ENCODE measurements at places on chromosomes 1 and 21.
A peak's percentile ranks its signal among the peaks of the same experiment; 100 is the strongest.

GRCh38 chr1:24257373-24257772 lies 61.8 kb upstream of the GRHL3 start:
- DNase-seq = no peak
- H3K36me3 ChIP-seq = no peaks in the 10 kb centered on the region
- no peaks in the 10 kb centered on the region for H3K27me3 ChIP-seq
- no peak overlapping the region for H3K27ac ChIP-seq

- H3K27me3 ChIP-seq = peaks cover 3% of the 10 kb centered on the region
- DNase-seq = no peak
- H3K4me3 ChIP-seq = no peak overlapping the region
- H3K36me3 ChIP-seq = no peaks in the 10 kb centered on the region
- peaks cover 4% of the 10 kb centered on the region for H3K4me1 ChIP-seq
- no peak overlapping the region for H3K27ac ChIP-seq
Measured at GRCh38 chr21:16195538-16195910, 465.7 kb downstream of the USP25 start.

DNA sequence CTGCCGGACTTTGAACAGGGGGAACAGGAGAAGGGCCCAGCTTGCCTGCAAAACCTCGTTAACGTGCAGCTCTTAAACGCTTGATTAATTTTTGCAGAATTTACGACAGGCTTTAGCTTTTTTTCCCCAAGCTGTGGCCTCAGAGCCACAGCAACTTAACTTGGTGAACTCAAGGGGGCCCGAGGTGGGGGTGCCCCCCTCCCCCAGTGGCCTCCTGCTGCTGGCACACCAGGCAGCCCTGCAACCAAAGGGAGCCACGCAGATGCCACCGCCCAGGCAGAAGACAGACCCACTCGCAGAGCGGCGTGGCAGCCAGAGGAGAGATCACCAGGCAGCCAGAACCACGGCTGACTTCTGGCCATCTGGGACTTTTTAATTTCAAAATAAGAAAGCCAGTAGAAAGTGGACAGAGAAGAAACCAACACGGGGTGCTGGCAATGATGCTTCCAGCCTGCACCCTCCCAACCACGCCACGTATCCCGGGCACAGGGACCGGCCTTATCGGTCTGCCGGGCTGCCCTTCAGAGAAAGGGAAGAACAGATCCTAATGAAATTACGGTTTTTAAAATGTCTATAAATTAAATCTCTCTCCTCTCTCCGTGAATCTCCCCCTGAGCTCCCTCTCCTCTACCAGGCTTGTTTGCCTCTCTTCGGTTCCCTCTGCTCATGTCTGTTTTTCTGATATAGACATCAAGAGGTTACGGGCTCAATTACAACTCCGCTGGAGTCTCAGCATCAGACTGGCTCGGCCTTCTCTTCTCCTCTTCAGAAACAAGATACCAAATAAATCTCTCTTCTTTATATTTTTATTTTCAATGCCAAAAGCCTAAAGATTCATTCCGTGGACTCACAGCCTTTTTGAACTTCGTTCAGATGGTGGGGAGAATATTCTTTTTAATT lies 6.4 kb downstream of the CASZ1 start:
- DNase-seq = no peak
- H3K4me1 ChIP-seq = peaks cover 7% of the 10 kb centered on the region
- H3K36me3 ChIP-seq = no peaks in the 10 kb centered on the region
- no peak overlapping the region for H3K4me3 ChIP-seq

- DNase-seq = no peak
- H3K27me3 ChIP-seq = no peaks in the 10 kb centered on the region
- H3K36me3 ChIP-seq = no peaks in the 10 kb centered on the region
- no peak overlapping the region for H3K27ac ChIP-seq
- no peak overlapping the region for H3K4me3 ChIP-seq
Measured at GRCh38 chr1:71745326-71745725, 537.0 kb downstream of the NEGR1 start.

GRCh38 chr1:36728846-36729245 lies 246.1 kb upstream of the CSF3R start:
- no peak overlapping the region for H3K4me3 ChIP-seq
- peaks cover 2% of the 10 kb centered on the region for H3K4me1 ChIP-seq
- H3K27ac ChIP-seq = no peak overlapping the region

- H3K4me3 ChIP-seq = peak overlapping the region; percentile 44
- H3K27ac ChIP-seq = no peak overlapping the region
- H3K27me3 ChIP-seq = peaks cover 21% of the 10 kb centered on the region
- no peak for DNase-seq
- H3K36me3 ChIP-seq = no peaks in the 10 kb centered on the region
Measured at GRCh38 chr1:16026723-16027484, 5.1 kb downstream of the CLCNKA start.

DNA sequence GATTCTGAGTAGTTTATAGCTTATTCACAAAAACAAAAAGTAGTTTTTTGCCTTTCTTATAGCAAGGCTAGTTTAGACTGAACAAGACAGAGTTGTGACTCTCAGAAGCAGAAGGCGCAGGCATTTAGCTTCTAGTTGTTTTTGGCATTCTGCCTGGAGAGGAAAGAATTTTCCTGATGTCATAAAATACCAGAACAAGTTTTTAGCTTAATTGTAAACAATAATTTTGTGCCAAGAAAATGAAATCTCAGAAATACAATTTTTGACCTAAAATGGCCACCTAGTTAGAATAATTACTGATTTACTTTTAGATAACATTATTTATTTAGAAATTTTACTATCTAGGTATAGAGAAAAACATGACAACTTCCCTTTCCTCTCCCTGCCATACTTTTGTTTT lies 1.0 kb downstream of the DNAJB4 start:
- no peaks in the 10 kb centered on the region for H3K36me3 ChIP-seq
- no peak overlapping the region for H3K27ac ChIP-seq
- H3K4me1 ChIP-seq = peaks cover 10% of the 10 kb centered on the region
- no peaks in the 10 kb centered on the region for H3K27me3 ChIP-seq
- no peak for DNase-seq

- DNase-seq = no peak
- no peak overlapping the region for H3K27ac ChIP-seq
- peaks cover 4% of the 10 kb centered on the region for H3K27me3 ChIP-seq
- H3K36me3 ChIP-seq = no peaks in the 10 kb centered on the region
Measured at GRCh38 chr21:15560383-15561056, 169.3 kb upstream of the USP25 start.

- H3K27me3 ChIP-seq = no peaks in the 10 kb centered on the region
- no peak overlapping the region for H3K4me3 ChIP-seq
- no peaks in the 10 kb centered on the region for H3K36me3 ChIP-seq
- DNase-seq = no peak
- no peak overlapping the region for H3K27ac ChIP-seq
- no peaks in the 10 kb centered on the region for H3K4me1 ChIP-seq
Measured at GRCh38 chr1:102732927-102733326, 375.4 kb downstream of the COL11A1 start.

DNA sequence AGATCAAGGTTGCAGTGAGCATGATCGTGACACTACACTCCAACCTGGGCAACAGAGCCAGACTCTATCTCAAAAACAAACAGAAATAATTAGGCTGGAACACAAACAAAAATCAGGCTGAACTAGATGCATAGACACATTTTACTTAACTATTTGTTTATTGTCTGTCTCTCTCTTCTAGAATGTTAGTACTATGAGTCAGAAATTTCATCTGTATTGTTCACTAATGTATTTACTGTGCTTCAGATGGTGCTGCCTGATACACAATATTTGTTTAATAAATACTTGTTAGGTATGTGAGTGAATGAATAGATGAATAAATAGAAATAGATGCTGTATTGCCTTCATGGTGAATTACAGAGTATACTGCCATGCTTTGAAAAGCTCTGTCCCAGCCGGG lies 6.0 kb upstream of the LIN28A start:
- H3K27me3 ChIP-seq = peaks cover 28% of the 10 kb centered on the region
- no peaks in the 10 kb centered on the region for H3K36me3 ChIP-seq
- H3K4me3 ChIP-seq = no peak overlapping the region
- no peak for DNase-seq
- peaks cover 7% of the 10 kb centered on the region for H3K4me1 ChIP-seq

DNA sequence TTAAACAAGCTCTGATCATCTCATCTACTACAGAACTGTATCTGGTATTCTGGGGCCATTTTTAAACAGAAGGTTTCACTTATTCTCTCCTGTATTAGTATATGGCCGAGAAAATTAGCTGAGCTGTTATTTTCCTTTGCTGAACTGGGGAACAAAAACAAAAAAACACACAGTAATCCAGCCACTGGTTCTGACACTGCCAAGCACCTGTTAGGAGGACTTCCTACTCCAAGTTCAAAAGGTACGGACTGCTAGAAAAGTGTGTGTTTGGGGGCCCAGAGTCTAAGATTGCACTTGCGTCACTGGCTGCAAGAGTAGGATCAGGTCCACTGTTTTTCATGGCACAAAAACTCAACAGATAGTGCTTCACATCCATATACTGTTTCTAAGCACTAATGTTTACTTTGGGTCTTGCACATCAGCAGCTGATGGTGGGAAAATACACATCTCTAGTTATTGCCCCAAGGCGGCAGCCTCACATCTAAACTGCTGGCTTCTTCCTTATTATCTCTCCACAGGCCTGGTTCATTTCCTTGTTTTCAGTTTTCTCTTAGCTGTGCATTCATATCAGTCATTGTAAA lies 226.1 kb downstream of the FGGY start:
- DNase-seq = no peak
- H3K4me3 ChIP-seq = no peak overlapping the region
- H3K27ac ChIP-seq = no peak overlapping the region
- no peaks in the 10 kb centered on the region for H3K27me3 ChIP-seq

- H3K27me3 ChIP-seq = no peaks in the 10 kb centered on the region
- H3K27ac ChIP-seq = peak overlapping the region; percentile 89
- H3K36me3 ChIP-seq = peaks cover 11% of the 10 kb centered on the region
- H3K4me1 ChIP-seq = peaks cover 49% of the 10 kb centered on the region
- DNase-seq = peak; percentile 27
Measured at GRCh38 chr1:23628951-23629387, 62.6 kb upstream of the RPL11 start.
